CD4-positive, alpha-beta T cell treated with Interleukin-10 for 1 hour (primary cell): ENCODE measurements at places on chromosomes 7 and 10.

DNA sequence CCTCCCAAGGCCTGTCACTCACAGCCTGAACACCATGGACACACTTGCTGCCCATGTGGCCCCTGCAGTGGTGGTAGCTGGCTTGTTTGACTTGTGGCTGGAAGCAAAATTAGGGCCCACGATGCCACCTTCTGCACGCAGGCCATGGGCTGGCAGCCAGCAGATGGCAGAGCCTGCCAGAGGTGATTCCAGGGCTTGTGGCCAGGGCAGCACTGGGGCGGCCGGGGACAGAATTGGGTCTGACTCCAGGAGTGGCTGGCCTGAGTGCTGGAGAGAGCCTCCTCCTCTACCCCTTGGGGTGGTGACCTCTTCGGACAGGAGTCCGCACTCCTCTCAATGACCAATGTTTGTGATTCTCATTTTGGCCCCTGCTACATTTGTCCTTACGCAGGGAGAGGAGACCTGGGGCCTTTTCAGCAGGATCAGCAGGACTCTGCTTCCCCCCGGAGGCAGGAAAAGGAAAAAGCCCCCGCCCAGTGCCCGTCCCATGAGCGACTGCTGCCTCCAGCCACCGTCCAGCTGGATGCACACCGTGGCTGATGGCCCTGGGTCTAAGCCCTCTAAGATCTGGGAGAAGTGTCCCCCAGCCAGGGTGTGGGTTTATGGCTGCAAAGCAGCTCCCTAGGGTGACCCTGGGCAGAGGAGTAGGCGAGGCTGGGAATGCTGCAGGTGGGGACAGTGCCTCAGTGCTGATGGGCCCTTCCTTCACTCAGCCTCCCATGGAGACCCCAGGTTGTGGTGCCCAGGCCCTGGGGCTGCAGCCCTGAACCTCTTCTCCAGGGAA is 26.5 kb downstream of the DNAJB12 start:
- DNase-seq = no peak

- DNase-seq = no peak
Observed at GRCh38 chr10:82409671-82410070, 534.7 kb downstream of the NRG3 start.

DNA sequence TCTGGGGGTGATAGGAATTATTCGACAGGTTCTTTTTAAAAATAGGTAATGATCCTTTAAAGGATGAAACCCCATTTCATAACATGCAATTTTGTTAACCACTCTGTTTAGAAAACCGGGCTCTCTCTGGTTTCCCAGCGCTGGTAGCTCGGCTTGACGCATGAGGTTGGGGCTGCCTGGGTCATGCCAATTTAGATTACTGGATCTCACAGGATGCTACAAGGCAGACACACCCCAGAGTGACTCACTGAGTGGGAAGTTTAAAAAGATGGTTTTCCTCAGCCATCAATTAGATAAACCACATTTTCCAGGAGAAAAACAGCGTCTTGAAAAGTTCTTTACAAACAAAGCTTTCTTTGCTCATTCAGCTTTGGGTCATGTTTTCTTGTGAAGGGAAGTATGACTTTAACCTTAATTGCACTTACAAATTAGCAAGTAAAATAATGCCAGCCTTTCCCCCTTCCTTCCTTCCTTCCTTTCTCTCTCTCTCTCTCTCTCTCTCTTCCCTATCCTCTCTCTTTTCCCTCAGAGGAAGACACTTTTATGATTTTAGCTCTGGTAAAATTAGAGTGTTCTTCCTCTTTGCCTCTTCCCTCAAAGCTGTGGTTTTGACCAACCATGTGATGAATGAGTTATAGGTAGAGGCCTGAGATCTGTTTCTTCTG is 99.8 kb downstream of the EPDR1 start:
- DNase-seq = no peak

- no peak for DNase-seq
Observed at GRCh38 chr7:68542831-68543230, 1055.4 kb upstream of the AUTS2 start.

- no peak for DNase-seq
Observed at GRCh38 chr10:72344932-72345331, 9.8 kb downstream of the DNAJB12 start.

GRCh38 chr10:103605359-103606096 is 112.0 kb downstream of the NEURL1 start:
- peak; percentile 57 for DNase-seq

GRCh38 chr10:121830101-121830500 is 97.7 kb downstream of the ATE1 start:
- no peak for DNase-seq

DNA sequence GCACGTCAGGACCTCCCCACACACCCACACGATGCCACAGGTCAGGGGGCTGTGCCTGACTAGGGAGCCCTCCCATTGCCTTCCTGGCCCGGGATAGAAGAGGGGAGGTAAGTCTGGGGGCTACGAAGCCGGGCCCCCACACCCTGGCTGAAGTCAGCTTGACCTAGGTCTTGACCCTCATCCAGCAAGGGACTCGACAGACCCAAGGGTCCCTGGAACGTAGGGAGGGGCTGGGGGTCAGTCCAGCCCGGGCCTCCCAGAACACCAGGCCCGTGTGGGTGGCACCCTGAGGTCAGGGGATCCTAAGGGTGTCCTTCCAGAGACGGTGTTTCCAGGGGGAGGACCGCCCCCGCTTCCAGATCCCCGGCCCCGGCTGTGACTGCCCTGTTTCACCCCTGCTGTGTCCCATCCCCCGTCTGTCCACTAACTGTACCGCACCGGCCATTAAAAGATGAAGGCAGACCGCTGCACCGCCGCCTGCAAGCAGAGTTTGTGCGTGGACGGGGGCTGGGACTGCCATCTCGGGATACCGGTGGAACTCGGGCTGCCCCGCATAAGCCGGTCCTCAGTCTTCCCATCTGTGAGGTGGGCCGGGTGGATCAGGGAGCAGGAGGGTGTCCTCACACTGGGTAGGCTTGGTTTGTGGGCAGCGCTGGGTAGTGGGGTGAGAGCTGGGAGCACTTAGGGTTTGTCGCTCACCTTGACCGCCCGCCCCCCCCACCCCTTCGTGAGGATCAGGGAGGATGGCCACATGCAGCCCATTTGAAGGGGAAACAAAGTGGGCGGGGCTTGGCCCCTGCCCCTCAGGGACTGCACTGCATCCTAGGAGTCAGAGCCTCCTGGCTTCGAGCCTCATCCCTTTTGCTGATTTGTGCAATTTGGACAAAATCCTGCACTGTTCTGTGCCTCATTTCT is 21.1 kb downstream of the SLC29A4 start:
- DNase-seq = no peak

DNA sequence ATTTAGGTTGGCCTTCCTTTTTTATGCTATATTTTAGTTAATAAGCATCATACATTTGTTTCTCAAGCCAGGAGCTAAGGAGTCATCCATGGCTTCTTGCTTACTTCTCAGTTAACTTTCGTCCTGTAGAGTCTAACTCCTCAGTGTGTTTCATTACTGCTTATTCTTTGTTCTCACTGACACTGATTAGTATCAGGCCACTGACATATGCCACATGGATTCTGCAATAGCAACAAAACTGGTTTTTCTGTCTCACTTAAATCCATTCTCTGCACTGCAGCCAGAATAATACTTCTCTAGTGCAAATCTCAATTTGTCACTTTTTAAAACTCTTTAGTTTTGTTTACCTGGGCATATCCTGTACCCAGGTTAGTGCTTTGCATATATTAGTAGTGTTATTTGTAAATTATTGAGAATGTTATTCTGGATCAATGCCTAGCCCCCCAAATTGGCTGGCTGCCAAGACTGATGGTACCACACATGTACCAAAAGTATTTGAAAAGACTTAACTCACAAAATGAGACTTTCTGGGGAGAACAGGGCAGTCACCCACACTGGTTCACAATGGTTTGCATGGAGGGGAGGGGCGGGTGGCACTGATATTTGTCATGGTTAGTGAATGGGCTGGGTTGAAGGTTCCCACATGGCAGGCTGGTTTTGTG is 79.1 kb downstream of the CCSER2 start:
- DNase-seq = no peak

GRCh38 chr10:95741807-95742467 is 14.0 kb upstream of the ENTPD1 start:
- no peak for DNase-seq

DNA sequence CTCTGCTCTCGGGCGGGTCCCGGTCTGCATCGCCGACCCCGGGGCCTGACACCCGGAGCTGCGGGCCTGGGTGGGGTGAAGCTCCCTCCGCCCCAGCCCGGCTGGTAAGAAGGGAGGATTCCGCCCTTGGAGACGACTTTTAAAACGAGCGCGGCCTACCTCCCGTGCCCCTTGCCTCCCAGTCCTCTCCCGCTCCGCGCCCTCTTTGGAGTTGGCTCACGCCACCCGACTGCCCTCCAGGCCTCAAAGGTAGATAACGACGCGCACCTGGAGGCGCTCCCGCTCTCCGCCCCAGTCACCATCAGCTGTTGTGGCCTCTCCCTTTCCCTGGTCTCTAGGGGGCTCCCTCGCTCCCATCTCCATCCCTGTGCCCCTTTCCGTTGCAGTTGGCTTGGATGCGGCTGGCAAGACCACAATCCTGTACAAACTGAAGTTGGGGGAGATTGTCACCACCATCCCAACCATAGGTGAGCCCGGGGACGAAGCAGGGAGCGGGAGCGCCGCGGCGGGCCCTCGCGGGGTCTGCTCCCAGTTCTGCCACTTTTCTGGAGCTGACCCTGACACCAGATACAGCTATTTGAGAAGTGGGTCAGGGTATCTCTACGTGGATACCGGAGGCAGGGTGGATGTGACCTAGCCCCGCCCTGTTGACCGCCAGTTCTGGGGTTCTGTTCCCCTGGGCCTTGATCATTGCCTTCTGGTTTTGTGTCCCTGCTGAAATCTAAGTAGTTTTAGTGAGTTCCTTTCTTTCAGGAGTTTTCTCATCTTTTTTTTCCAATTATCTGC is 679 bp downstream of the ARF5 start:
- DNase-seq = peak; percentile 42

DNA sequence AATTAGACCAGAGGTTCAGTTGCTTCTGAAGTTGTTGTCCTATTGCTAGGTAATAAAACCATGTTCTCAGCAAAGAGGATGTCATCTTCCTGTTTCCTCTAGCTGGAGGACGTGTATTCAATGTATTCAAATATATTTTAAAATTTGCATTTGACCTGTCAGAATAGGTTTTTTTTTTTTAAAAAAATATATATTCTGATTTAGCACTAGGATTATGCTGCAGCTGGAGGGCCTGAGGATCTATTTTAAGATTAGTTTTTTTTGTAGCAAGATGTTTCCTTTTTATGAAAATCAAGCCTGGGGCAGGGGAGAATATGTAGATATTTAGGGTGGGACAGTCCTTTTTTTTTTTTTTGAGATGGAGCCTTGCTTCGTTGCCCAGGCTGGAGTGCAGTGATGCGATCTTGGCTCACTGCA is 337.0 kb downstream of the FRMD4A start:
- DNase-seq = no peak

GRCh38 chr10:113775686-113776294 is 24.3 kb downstream of the PLEKHS1 start:
- no peak for DNase-seq

- no peak for DNase-seq
Observed at GRCh38 chr10:67076144-67076543, 150.3 kb downstream of the LRRTM3 start.

DNA sequence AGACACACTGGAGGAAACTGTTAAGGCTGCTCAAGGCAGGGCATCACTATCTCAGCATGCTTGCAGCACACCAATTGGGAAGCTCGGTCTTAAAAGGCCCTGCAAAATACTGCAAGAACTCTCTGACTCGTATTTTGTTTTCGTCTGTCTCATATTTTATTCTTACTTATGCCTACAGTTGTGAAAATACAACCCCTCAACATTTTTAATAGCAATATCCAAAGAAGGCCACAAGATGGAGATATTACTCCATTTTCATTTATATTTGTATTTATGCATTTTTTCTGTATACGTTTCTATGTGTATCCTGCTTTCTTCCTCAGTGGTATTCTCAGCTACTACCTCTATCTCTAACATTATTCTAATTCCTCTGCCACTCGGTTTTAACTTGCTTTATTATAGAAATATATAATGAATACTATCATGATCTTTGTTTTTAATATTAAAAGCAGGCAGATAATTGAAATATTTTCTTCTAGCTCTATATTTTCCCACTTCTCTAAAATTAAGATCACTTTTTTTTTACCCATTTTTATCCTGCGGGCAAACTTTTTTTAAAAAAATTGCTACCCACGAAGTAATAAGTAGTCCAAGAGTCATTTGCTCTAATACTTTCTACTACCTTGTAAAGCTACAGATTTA is 10.0 kb downstream of the DNAJC1 start:
- peak; percentile 63 for DNase-seq

GRCh38 chr7:286266-286665 is 3.7 kb upstream of the FOXL3 start:
- no peak for DNase-seq

- DNase-seq = no peak
Observed at GRCh38 chr7:128406314-128407232, 3.2 kb downstream of the IMPDH1 start.

DNA sequence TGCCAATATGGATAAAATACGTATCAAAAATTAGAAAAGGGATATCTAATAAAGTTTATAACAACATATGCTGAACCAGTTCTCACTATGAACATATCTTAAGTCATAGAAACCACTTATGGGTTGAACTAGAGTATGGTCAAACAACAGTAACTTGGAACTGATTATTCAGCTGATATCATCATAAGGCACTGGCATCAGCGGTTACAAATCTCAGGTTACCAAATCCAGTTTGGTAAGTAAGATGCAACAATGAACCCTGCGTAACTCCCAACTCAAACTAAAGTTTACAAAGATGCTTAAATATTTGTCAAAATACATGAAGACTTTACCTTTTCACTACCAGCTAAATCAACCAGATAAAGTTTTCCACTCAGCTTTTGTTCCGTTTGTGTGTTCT is 19.3 kb downstream of the KIF5B start:
- no peak for DNase-seq

DNA sequence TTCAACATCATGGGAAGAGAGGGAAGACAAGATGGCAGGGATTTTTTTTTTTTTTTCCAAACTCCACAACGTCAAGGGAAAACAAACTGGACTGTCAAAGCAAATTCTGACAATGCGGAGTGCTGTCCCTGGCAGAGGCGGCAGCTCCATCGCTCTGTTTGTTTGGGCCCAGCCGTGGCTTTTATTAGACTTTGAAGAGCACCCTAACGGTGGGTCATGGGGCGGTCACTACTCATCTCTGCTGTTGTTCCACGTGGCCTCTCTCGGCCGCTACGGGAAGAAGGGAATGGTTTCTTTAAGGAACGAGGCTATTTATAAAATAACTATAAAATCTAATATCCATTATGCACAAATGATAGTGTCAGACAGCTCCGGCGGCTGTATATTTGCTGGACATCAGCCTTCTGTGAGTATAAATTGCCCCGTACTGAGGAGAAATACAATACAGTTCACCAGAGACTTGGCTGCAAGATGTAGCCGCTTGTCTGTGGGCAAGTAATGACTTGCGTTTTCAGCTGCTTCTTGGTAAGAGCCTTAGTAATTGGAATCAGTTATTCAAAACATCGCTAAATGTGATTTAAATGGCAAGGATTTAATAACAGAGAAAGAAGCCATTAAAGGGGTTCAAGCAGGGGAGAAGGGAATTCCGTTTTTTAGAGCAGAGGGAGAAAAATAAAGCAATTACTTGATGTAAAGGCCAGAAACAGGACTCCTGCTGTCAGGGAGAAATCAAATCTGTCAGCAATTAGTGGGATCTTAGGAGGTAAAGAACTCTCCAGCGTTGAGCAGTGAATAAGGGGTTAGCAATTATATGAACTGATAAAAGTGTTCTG is 61.7 kb upstream of the RAB11FIP2 start:
- DNase-seq = no peak
